ENCODE measurements at places on chromosomes 13 and 19.

DNA sequence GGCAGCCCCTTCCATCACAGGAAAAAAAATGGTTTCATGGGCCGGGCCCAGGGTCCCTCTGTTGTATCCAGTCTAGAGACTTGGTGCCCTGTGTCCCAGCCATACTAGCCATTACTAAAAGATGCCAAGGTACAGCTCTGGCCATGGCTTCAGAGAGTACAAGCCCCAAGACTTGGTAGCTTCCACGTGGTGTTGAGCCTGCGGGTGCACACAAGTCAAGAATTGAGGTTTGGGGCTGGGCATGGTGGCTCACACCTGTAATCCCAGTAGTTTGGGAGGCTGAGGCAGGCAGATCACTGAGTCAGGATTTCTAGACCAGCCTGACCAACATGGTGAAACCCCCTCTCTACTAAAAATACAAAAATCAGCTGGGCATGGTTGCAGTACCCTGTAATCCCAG is 214.3 kb downstream of the LIG4 start:
- no peak for DNase-seq

DNA sequence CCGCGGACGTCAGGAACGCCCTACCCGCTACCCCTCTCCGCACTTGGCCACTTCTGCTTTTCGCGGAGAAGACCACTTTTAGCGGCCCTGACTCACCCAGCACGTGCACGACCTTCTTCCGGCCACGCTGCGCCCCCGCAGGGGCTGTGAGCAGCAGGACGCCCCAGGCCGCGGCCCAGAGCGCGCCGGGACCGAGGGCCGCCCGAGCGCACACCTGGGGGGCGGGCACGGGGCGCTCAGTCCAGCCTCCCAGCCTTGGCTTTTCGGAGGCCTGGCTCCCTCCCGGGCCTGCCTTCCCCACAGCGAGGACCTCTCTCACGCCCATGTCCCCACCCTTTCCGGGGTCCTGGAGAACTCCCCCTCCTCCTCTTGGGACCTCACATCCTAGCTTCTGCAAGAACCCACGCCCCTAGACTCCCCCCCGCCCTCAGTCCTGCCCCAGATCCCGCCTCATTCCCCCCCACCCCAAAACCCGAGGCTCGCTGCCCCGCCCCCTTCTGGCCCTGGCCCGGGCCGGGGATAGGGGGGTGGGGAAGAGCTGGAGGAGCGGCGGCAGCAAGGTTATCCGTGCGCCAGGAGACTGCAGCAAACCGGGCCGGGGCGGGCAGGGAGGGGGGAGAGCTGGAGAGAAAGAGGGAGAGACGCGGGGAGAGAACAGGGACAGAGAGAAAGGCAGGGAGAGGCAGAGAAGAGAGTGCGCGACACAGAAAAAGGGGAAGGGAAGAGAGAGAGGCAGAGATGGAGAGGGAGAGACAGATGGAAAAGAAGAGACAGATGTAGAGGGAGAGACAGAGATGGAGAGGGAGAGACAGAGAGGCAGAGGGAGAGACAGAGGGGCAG is 11.5 kb downstream of the TM6SF2 start:
- no peak for DNase-seq

GRCh38 chr19:42278452-42279154 is 9.6 kb downstream of the CIC start:
- no peak for DNase-seq

- no peak for DNase-seq
Observed at GRCh38 chr13:55577847-55578210, 1562.9 kb upstream of the PRR20A start.

DNA sequence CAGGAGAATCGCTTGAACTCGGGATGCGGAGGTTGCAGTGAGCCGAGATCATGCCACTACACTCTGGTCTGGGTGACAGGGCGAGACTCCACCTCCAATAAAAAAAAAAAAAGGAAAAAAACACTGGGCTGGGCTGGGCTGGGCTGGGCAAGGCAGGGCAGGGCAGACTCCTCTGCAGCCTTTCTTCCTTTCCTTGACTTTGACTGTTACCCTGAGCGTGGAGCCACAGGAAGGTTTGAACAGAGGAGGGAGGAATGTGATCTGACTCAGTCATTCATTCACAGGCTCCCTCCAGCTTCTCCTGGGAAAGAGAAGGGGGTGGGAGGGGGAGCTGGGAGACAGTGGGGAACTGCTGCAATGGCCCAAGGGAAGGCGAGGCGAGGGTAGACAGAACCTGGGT is 2.7 kb upstream of the ACTN4 start:
- DNase-seq, result no peak

DNA sequence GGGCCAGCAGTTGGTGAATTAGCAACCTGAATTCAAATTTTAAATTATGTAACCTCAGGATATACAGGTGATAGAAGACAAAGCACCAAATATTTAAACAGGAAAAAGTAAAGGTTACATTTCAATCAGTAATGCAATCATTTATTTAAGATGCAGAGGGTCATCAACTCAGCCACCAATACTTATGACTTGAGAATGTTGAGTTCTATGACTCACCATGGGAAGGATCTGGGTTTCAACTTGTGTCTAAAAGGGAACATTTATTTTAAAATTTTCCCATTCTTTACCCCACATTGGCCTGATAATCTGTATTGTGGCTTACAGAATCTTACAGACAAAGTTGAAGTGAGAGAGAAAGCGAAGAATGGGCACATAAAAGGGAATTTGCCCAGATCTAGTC is 418.0 kb downstream of the NDFIP2 start:
- DNase-seq, result no peak

- DNase-seq, result no peak
Observed at GRCh38 chr19:12666265-12667048, at the start of the genes MAN2B1 and WDR83. Gene MAN2B1 (minus strand): TSS chr19:12666742. CDS start chr19:12666701, 41 bp downstream. Gene WDR83 (plus strand): TSS chr19:12666807. CDS start chr19:12669791, 2,984 bp downstream.

DNA sequence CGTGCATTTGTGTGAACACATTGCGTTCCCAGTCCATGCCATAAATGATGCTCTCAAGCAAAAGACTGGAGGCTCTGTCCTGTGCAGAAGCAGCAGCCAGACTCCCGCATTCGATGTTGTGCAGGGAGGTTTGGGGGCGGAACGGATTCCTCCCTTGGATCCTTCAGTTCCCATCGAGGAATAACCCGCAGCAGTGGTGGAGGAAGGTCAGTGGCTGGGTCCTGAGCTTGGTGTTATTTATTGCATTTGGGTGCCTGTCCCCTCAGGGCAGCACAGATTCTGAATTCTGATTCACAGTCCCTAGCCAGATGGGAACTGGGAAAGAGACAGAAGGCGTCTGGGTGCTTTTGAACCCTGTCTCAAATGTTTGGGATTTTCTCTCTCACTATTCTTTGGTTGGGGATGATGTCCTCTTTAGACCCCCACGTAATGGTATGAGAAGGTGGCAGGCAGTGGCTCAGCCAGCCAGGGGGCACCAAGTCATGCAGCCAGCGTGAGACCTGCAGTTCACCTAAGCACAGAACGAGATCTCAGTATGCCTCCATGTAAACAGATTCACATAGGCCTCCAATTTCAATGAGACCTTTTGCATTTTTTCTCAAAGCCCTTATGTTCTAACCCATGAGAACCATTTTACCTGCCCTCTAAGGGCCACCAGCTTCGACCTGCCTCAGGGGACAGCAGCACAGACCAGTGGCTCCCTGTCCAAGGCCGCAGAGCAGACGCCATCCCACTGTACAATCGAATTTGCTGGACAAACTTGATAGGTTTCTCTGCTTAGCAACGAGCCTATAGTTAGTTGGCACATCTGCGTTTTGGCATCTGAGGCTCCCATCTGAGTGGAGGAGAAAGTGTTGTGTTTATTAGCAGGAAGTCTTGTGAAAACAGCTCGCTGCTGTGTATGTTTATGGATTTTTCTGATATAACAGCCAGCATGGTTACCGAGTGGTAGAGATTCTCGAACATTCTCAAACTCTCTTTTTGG is 17.8 kb downstream of the KCTD15 start:
- no peak for DNase-seq

DNA sequence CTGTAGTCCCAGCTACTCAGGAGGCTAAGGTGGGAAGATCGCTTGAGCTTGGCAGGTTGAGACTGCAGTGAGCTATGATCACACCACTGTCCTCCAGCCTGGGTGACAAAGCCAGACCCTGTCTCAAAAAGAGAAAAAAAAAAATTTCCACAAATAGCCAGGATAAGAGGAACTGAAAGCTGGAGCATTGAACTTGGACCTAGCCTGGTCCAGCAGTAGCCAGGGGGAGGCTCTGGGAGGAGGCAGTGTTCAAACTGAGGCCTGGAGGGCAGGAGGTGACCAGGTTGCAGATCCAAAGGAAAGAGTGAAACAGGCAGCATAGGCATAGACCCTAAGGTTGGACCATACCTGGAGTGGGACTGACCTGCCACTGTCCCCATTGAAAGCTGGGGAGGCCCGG is 26.9 kb upstream of the PIK3R2 start:
- DNase-seq, result no peak

GRCh38 chr19:2081873-2082810 is 14.0 kb downstream of the MOB3A start:
- no peak for DNase-seq

- DNase-seq, result no peak
Observed at GRCh38 chr19:29823581-29824330, 12.0 kb downstream of the CCNE1 start.

DNA sequence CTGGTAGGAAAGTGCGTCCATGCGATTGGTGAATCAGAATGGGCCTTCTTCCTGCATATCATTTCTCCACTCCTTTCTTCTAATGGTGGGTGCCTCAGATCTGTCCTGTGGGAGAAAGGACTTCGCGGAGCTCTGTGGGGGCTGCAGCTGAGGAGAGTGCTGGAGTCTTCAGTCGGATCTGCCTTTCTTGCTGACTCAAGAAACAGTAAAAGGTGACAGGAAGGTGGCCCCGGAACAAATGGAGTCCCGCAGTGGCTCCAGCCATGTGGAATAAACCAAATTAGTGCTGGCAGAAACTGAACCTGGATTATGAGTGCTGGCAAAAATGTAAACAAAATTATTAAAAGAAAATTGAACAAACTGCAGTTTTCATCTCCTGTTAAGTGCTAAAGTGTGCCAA is 15.1 kb upstream of the GAS6 start:
- no peak for DNase-seq

GRCh38 chr13:109517517-109517916 is 268.9 kb downstream of the IRS2 start:
- no peak for DNase-seq

DNA sequence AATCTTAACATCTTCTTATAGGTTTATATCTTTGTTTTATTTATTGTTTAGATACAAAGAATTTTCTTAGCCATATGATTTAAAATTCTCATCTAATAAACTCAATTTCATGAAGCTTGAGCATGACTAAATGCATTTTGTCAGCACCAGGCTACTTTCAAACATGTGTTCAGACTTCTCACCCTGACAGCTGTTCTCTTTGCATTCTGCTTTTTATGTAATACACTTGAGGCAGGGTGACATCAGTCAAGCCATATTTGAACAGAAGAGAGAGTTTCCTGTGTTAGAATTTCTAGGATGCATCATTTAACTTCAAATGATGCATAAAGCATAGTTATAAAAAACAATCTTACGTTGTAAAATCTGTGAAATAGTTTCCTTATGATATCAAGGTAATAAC is 1295.1 kb upstream of the PCDH20 start:
- DNase-seq, result no peak

DNA sequence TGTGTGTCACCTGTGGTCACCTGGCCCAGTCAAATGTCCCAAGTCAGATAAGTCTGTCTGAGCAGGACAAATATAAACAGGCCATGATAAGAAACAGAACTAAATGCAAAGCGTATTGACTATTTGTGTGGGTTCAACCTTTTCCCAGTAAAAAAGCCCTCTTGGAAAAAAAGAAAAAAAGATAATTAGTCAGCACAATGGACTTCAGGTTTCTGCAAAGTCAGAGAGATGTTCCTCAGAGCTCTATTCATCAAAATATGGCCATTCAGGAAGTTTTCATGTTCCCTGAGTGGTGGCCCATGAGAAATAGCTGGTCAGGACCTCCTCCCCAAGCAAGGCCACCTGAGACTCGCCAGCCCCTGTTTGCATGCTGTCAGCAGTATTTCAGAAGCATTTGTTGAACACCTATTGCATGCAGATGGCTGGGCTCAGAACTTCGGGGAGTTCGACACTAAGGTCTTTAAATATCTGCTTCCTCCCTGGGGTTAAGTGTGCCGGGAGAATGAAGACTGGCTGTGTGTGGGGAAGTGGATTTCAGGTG is 2.7 kb downstream of the FFAR3 start:
- no peak for DNase-seq

DNA sequence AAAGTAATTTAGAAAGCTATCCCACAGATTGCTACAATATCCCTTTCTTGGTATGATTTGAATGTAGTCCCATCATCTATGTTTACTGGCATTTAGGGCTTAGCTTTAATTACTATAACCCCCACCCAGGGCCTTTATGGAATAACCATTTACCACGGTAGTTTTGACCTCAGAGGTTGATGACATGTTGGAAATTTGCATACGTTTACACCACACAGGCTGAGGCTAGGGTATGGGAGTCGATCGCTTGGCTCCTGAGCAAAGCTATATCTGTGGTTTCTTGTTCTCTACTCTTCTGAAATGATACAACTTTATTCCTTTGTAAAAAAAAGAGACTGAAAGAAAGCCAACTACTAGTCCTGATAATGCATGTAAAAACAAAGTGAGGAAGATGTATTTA is 28.2 kb upstream of the RFC3 start:
- DNase-seq, result no peak

GRCh38 chr19:10816691-10817090 is 19.3 kb downstream of the TMED1 start:
- DNase-seq, result no peak

GRCh38 chr19:36674201-36674600 is 7.6 kb upstream of the ZNF461 start:
- DNase-seq, result no peak

DNA sequence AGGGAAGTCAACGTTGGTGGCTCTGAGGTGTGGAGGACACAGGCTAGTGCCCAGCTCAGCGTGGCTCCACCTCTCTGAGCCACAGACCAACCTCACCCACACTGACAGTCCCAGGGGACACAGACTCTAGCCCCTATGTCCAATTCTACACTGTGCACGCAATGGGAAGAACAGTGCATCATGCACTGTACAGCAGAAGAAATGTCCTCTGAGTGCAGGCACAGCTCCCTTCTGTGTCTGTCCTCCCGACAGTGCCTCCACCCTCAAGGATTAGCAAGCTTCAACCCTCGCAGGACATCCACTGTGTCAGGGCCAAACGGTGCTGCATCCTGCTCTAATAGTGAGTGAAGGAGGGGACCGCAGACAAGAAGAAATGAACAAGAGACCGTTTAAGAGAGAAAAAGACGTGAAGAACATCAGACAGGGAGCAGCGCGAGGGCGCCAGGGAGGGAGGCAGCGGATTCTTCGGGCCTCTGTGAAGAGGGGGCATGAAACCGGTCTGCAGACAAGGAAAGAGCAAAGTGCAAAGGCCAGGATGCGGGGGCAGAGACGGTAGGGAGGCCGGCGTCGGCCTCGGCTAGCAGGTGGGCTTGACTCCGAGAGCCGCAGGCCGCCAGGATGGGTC is 681 bp downstream of the ZNF837 start:
- DNase-seq, result no peak

- no peak for DNase-seq
Observed at GRCh38 chr19:38737281-38737865, 6.9 kb downstream of the CAPN12 start.

GRCh38 chr13:26976313-26976712 is 195.3 kb downstream of the USP12 start:
- no peak for DNase-seq

GRCh38 chr19:47436712-47437401 is 17.5 kb upstream of the MEIS3 start:
- DNase-seq, result no peak

All from cortex of kidney (tissue), 1 donor.